ENCODE measurements at places on chromosomes 3 and 15.

DNA sequence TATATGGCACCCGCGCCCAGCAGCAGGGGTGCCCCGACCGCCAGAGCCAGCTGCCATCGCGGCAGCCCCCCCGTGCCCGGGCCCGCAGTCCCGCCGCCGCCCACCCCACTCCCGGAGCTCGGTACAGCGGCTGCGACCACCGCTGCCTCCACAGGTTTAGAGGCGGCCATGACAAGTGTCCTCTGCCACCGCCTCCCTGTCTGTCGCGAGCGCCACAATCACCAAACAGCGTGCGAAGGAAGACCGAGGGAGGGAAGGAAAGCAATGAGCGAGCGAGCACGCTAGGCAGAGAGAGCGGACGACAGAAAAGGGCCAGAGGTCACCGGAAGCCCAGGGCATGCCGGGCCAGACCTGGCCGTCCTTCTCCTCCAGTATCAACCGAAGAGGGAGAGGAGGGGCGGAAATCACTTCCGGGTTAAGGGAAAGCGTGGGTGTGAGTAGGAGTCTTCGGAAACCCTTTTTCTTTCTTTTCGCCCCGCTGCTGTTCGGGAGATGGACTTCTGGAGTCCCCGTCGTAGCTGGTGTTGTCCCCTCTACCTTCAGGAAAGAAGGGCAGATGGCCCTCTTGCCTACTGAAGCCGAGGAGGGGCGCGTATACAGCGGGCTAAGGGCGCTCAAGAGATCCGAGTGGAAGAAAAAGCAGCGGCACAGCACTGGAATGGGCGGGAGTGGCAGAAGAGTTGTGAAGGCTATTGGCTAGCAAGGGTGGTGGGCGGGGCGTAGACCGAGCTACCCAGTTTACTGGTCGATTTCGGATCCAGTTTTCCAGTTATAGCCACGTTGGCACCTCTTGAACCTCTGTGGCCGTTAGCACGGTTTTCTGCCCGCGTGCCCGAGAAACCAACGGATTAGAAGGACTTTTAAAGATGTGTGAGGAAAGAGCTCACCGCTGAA, at the start of the genes LNP1 and TOMM70:
TSS of gene LNP1 (plus strand) at position 760 of the 894 bp plus-strand sequence. CDS start 28,191 bp downstream, outside the sequence.
TSS of gene TOMM70 (minus strand) at position 310 of the 894 bp plus-strand sequence. CDS start at position 170, 140 bp downstream.
- DNase-seq, result peak; percentile 88

GRCh38 chr15:35311615-35312014, 226.5 kb upstream of the NANOGP8 start:
- DNase-seq, result no peak

DNA sequence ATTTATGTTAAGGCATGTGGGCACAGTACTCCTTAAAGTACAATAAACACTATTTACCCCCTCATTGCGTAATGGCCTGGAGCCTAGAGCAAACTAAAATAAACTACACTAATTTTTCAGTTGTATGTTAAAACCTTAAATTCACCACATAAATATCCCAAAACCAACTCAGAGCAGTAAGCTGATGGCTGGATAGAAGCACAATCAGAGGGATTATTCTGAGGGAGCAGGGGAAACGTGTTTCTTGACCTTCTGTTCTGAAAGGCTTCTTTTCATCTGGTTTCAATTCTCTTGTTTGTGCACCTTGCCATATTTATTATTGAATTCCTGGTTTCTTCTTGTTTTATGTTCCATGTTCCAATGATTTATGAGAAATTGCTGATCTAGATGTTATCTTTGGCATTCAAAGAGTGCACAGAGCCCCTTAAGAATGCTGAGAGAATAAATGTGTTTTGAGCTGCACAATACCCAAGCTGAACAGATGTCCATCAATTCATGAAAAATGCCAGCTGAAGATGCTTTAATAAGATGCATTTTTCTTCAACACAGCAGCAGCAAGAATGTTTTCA, 29.6 kb downstream of the RPL22L1 start:
- no peak for DNase-seq

DNA sequence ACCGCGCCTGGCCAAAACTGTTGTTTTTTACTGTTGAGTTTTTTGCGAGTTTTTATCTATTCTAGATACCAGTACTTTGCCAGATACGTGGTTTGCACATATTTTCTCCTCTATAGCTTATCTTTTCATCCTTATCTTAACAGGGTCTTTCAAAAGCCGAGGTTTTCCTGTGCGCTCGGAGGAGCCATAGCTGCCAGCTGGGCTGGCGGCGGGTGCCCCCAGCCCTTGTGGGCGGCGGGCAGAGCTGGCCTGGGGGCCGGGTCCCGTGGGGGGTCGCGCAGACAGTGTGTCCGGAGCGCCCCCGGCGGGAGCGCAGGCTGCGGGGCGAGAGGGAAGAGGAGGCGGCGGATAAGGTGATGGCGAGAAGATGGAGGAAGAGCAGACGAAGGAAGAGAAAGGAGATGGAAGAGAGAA, 11.1 kb upstream of the EIF4A2 start:
- DNase-seq, result no peak

GRCh38 chr3:22474706-22475445, 723.9 kb upstream of the ZNF385D start:
- DNase-seq, result no peak

- no peak for DNase-seq
Observed at GRCh38 chr3:168250415-168250861, 154.7 kb upstream of the GOLIM4 start.

DNA sequence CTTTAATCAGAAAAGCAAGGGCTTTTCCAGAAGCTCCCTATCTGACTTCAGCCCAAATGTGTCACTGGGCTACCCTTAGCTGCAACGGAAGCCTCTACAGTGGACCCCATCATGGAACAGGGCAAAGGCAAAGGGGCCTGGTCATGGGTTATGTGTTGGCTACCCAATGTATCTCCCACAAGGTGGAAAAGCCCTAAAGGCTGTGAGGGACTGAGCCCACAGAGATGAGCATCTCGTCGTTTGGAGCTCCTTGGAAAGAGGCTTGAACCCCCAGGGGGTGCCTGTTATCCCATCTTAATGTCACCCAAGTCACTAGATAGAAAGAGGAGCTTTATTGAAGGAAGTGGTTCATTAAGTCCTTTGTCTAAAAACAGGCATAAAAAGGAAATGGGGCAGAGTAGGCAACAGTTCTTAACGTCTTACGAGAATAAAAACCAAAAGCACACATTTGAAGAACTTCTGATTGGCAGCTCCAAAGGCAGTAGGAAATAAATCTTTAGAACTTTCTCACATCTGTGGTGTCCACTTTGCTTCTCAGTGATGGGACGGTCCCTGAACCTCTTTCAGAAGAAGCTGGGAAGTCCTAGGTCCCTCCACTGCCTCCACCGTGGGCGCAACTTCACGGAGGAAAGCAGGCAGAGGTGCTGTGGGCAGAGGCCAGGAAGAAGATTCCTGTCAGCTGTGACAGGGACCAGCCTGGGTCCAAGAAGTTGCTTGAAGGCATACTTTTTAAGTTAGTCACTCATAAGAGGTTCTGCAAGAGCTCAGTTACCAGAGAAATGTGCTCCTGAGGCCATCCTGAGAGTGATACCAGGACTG, 93.7 kb downstream of the MYLK start:
- DNase-seq, result no peak

DNA sequence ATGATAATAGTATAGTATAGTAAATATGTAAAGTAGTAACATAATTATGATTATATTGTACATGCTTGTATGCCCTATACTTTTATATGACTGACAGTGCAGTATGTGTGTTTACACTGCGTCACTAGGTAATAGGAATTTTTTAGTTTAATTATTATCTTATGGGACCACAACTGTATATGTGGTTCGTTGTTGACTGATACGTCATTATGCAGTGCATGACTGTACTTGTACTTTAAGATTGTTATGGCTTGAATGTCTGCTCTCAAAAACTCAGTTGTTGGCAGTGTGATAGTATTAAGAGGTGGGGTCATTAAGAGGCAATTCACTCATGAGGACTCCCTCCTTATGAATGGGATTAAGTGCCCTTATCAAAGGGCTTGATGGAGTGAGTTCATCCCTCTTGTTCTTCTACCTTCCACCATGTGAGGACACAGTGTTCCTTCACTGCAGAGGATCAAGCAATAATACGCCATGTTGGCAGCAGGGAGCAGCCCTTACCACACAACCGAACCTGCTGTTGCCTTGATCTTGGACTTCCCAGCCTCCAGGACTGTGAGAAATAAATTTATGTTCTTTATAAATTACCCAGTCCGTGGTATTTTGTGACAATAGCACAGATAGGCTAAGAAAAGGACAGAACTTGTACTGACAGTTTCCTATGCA, 152.2 kb downstream of the NEK11 start:
- no peak for DNase-seq

DNA sequence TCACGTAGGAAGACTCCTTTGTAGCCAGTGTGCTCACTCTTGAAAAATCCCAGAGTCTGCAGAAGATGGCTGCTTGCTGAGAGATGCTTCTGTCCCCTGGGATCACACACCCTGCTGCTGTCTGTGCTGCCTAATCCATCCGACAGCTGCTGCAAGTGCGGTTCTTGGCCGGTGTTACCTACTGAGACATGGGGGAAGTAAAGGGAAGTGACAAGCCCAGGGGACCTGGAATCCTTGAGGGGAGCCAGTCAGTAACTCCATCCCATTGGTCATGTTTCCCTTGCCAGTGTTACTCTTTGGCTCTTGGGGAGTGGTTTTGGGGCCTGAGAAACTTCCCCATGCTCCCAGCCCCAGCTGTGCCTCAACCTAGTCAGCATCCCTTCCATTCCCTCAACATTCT, 8.3 kb upstream of the CPNE9 start:
- no peak for DNase-seq

DNA sequence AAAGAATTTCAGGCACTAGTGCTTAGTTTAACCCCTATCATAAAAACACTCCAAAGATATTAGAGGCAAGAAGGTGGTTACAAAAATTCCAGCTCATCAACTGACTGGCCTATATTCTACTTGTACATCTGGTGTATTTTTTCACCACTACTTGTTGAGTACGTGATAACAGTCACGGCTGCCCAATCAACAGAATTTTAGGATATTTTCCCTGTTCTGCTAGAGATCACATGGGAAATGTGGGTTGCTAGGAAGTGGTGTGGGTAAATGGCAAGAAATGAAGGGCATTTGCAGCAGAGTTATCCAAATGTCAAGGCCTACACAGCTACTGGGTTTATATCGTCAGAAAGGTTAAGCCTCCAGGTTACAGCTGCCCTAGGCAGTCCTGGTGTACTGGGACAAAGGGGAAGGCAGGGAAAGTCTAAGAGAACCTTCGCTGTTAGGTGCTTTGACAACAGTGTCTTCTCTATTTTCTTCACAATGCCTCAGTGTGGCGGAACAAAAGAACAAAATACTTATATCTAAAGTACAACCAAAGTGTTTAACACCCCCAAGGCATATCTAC, 81.9 kb downstream of the FMN1 start:
- DNase-seq, result no peak

GRCh38 chr3:162569314-162569713, 1072.7 kb downstream of the OTOL1 start:
- no peak for DNase-seq

- DNase-seq, result no peak
Observed at GRCh38 chr15:89751748-89752147, 699 bp upstream of the MESP1 start.

DNA sequence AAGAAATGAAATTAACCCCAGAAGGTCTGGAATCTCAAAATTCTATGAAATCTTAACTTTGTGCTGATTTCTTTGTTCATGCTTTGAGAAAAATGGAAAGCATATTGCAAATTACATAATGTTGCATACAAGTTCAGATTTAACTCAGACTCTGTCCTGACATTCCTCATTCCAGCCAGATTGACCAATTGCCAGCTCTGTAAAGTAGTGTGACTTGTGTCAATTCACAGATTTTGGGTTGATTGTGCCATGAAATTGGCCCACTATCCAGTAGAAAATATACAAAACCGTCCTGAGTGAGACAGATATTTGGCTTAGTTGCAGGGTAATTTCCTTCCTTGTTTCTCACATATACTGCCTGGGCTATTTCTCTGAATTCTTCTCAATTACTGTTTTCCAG, 1312.6 kb downstream of the ROBO1 start:
- DNase-seq, result no peak

DNA sequence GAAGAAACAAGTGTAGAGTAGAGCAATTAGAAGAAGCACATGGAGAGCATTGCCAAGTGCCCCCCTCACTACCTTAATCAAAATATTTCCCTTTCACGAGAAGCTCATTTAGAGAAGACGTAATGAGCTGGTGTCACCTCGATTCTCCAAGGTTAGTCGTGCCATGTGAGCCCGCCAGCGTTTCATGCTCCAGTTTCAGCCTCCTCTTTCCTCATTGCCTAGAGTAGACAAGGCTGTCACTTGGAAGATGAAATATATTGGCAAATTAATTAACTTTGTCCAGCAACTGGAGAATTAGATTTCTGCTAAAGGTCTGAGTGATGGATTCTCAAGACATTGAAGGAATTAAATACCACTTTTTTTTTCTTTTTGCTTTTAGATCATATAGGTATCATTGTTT, 399.6 kb downstream of the TUSC7 start:
- no peak for DNase-seq

GRCh38 chr3:115859002-115859807, 235.9 kb downstream of the GAP43 start:
- no peak for DNase-seq

DNA sequence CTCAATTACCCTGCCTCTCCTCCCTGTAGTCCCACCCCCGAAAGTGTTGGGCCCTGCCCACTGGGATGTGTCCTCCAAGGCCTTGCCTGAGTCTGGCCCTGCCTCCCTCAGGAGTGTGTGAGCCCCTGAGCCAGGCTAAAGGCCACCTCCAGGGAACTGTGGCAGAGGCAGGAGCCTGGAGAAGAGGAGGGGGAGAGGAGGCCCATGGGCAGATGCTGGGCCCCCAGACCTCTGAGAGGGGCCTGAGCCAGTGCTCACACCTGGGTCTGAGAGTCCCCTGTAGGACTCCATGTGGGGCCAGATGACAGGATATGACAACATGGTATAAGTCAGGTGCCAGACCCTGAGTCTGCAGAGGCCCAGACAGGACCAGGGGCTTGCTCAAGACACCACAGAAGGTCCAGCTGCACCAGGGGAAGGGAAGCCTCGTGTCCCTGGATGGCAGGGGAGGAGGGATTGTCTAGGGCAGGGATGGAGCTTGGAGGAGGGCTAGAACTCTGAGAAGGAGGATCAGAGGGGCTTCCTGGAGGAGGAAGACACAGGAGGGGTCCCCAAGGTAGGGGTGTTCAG, 217.9 kb downstream of the TBC1D2B start:
- DNase-seq, result no peak

- DNase-seq, result no peak
Observed at GRCh38 chr15:91508633-91509032, 344.9 kb upstream of the SLCO3A1 start.

- no peak for DNase-seq
Observed at GRCh38 chr15:59018833-59019232, 31.4 kb downstream of the RNF111 start.

- DNase-seq, result no peak
Observed at GRCh38 chr3:133479895-133480669, 80.2 kb downstream of the BFSP2 start.

DNA sequence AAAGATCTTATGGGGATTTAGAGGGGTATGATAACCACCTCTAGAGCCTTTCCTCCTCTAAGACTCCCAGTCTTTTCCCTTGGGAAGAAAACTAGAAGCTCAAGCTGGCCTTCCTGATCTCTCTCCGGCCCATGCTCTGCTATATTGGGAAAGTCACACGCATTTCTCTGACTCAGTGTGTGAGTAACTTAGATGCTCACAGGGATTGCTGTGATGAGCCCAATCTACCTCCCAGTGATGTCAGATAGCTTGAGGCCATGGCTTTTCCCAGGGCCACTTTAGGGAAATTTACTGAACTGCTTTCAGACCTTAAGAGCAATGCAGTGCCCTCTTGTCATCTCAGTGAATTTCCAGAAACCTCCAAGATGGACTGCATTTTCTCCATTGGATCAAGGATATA, 8.6 kb upstream of the ST8SIA2 start:
- DNase-seq, result no peak
